CD4-positive, alpha-beta memory T cell (primary cell): ENCODE measurements at places on chromosomes 3 and 15. TPM values are rescaled to one million over a fixed set of nuclear protein-coding genes. Genes with fewer than 3 reads are reported as not detected.

CCR5 gene
- 6.9 TPM for total RNA-seq

GRCh38 chr15:78024883-78025282, 52.6 kb downstream of the TBC1D2B start:
- no peaks in the 10 kb centered on the region for H3K4me1 ChIP-seq
- H3K27me3 ChIP-seq: no peaks in the 10 kb centered on the region
- no peak overlapping the region for H3K27ac ChIP-seq
- H3K4me3 ChIP-seq: no peak overlapping the region
- DNase-seq: no peak

GRAMD2A gene
- total RNA-seq: not detected

DNA sequence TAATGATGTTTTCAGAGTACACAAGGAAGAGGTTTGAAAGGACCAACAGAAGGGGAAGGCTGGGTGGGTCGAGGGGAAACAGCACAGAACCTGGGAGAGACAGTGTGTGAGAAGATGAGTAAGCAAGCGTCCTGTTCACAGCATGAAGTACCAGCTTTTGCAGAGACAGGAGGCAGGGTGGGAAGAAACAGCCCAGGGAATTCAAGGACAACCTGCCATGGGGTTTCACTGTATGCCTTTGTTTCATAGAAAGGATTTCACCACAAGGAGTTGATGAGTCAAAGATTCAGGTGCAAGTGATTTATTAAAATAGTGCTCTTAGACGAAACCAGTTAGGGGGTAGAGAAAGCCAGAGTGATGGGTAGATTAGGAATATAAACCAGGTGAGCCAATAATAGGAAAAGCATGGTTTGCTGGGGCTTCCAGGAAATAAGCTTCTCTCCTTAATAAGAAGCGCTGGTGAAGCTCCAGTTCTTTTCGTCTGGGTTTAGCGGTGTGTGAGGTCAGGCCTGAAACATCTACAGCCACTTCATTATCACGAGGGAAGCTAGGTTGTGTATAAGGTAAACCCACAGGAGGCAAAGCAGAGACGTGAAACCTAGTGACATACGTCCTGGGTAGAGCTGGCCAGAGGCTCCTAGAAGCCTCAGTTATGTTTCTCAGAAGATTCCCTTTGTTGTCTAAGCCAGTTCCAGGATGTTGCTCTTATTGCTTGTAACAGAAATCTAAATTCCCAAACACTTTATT, 3.9 kb downstream of the HHLA2 start:
- H3K4me1 ChIP-seq: peaks cover 23% of the 10 kb centered on the region
- H3K36me3 ChIP-seq: no peaks in the 10 kb centered on the region
- no peaks in the 10 kb centered on the region for H3K27me3 ChIP-seq
- no peak for DNase-seq
- no peak overlapping the region for H3K27ac ChIP-seq

DZIP3 gene
- total RNA-seq: 15.3 TPM

UQCC5 gene
- 13.2 TPM for total RNA-seq

ERC2 gene
- not detected for total RNA-seq

INO80 gene
- total RNA-seq: 29.7 TPM

DNA sequence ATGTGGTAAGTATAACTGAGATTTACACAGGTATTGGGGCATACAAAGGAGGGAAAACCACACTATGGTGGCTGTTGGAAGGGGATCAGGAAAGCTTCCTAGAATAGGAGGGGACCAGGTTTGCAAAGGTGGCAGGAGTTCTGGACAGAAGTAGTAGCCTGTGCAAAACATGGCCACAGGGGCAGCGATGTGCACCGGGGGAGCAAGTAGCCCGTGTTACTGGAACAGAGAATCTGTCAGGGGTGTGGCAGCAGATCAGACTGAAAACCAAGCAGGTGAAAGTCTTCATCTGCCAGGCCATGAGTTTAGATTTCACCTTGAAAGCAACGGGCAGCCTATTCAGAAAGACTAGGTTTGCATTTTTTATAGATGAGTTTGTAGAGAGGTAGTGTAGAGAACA, 182.3 kb upstream of the LPP start:
- no peaks in the 10 kb centered on the region for H3K27me3 ChIP-seq
- H3K4me1 ChIP-seq: peaks cover 29% of the 10 kb centered on the region
- no peak overlapping the region for H3K4me3 ChIP-seq
- H3K36me3 ChIP-seq: no peaks in the 10 kb centered on the region
- no peak for DNase-seq

P3H2 gene
- not detected for total RNA-seq

- H3K27me3 ChIP-seq: peaks cover 11% of the 10 kb centered on the region
- no peak overlapping the region for H3K27ac ChIP-seq
- no peak for DNase-seq
These were observed 7.8 kb downstream of the VWA5B2 start for GRCh38 chr3:184237211-184237610.

TGM4 gene
- total RNA-seq: not detected

- H3K4me1 ChIP-seq: peaks cover 51% of the 10 kb centered on the region
- H3K36me3 ChIP-seq: no peaks in the 10 kb centered on the region
- DNase-seq: no peak
These were observed 243.6 kb upstream of the ICE2 start for GRCh38 chr15:60722328-60723112.

GOLGA8M gene
- 3.1 TPM for total RNA-seq

DNA sequence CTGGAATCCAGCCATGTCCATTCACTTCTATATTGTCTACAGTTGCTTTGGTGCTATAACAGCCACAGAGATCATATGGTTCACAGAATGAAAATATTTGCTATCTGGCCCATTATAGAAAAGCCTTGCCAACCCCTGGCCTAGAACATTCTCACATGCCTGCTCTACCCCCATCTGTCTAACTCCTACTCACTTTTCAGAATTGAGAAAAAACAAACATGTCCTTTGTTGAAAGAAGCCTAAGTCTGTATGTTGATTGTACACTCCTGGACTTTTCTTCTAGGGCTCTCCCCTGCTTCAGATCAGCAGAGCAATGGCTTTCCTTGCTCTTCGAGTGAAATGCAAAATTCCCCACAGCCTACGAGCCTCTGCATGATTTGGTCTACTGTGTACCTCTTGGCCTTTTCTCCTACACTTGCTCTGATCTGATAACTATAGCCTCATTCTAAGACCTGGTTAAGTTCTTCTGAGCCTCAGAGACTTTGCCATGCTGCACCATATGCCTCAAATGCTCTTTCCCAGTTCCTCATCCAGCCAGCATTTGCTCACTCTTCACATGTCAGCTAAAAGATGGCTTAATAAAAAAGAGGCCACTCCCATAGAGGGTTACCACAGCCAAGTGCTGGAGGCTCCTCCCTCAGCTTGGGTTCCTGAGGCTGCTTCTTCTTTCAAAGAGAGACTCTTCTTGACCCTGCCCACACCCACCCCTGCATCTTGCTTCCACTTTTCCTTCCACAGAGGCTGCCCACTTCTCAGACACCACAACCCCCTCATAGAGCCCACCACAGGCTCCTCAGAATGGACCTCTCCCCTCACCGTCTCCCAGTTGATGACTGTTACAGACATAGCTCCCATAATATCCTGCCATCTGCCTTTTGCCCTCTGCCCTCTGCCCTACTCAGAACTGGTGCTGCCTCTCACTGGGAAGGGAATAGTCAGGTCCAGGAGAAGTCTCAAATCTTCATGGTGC, 22.9 kb upstream of the DCLK3 start:
- DNase-seq: no peak
- H3K4me1 ChIP-seq: no peaks in the 10 kb centered on the region
- H3K36me3 ChIP-seq: no peaks in the 10 kb centered on the region
- H3K27me3 ChIP-seq: no peaks in the 10 kb centered on the region
- no peak overlapping the region for H3K4me3 ChIP-seq

DNA sequence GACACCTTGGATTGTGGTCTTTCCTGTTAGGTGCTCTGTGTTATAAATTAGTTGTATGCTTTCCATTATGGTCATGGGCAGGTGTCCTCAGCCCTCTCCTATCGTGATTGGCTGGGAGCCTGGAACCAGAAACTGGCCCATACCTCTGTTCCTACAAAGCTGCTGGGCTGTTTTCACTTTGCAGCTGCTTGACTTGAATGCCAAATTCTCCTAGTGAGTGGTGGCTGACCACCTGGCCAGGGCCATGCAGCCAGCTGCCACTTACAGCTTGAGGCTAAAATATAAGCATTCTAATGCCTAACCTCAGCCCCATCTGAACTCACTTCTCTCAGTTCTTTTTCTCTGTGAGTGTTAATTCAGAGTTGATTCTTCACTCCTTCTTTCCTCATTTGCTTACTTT, 239.3 kb upstream of the GBE1 start:
- no peak for DNase-seq
- H3K4me3 ChIP-seq: no peak overlapping the region
- H3K27ac ChIP-seq: no peak overlapping the region
- H3K36me3 ChIP-seq: no peaks in the 10 kb centered on the region
- no peaks in the 10 kb centered on the region for H3K27me3 ChIP-seq
- no peaks in the 10 kb centered on the region for H3K4me1 ChIP-seq

NAALADL2 gene
- not detected for total RNA-seq

DNA sequence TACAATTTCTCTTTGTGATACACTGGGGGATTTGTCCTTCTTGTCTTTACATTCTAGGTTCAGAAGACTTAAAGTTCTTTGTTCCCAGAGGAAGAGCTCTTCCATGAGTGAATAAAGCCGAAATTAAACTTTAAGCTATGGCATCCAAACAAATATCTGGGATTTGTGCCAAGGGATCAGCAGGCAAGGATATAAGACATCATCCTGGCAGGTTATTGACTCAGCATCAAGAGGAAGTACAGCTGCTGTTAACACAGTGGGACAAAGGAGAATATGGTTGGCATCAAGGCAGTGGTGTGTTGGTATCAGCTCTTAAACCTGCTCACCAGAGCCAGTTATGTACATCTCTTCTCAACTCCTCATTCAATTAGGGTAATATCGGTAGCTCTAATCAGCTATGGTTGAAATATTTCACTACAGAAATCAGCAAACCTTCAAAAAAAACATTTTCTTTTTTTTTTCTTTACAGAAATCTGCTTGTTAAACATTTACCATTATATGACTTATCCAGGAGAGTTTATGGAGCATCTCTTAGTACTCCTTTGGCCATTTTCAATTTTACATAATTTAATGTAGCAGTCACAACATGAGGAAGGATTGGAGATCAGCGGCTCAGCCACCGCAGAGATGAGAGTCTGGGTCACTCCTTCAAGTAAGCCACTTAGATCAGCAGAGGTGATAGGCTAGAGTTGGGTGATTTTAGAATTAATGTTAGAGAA, 1198.6 kb upstream of the EPHA6 start:
- no peaks in the 10 kb centered on the region for H3K27me3 ChIP-seq
- H3K36me3 ChIP-seq: no peaks in the 10 kb centered on the region
- H3K4me1 ChIP-seq: no peaks in the 10 kb centered on the region
- H3K27ac ChIP-seq: no peak overlapping the region

DNA sequence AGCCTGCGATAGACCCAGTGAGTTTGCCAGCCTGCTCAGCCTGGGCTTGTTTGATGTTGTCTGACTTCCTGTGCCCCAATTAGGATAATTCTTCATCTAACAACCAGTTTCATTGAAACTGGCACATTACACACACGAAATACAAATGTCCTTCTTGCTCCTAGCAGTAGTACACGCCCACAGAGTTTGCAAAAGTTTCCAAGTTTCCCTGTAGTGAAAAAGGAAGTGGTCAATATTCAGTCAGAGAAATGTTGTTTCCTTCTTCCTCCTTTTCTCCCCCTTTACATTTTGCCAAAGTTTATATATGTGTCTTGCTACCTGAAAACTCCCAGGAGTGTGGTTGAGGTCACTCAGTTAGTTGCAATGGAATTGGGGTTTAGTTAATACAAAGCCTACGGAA, 58.4 kb upstream of the LRTM1 start:
- DNase-seq: no peak
- no peak overlapping the region for H3K27ac ChIP-seq
- H3K36me3 ChIP-seq: no peaks in the 10 kb centered on the region
- H3K27me3 ChIP-seq: no peaks in the 10 kb centered on the region
- no peak overlapping the region for H3K4me3 ChIP-seq

LDHAL6B gene
- not detected for total RNA-seq

GRCh38 chr3:31132132-31132769, 237.8 kb upstream of the GADL1 start:
- H3K4me1 ChIP-seq: no peaks in the 10 kb centered on the region
- H3K27me3 ChIP-seq: no peaks in the 10 kb centered on the region
- H3K36me3 ChIP-seq: no peaks in the 10 kb centered on the region

- no peak overlapping the region for H3K4me3 ChIP-seq
- DNase-seq: no peak
- no peaks in the 10 kb centered on the region for H3K27me3 ChIP-seq
- H3K27ac ChIP-seq: no peak overlapping the region
- no peaks in the 10 kb centered on the region for H3K4me1 ChIP-seq
These were observed 550.6 kb upstream of the NECTIN3 start for GRCh38 chr3:110521019-110521418.

GRCh38 chr15:64163659-64164362, 989 bp upstream of the PPIB start:
- peaks cover 47% of the 10 kb centered on the region for H3K4me1 ChIP-seq
- peak overlapping the region; percentile 80 for H3K27ac ChIP-seq
- DNase-seq: no peak
- H3K27me3 ChIP-seq: no peaks in the 10 kb centered on the region
- peaks cover 17% of the 10 kb centered on the region for H3K36me3 ChIP-seq

HDC gene
- not detected for total RNA-seq

- H3K27ac ChIP-seq: no peak overlapping the region
- H3K4me3 ChIP-seq: no peak overlapping the region
- H3K4me1 ChIP-seq: no peaks in the 10 kb centered on the region
- no peaks in the 10 kb centered on the region for H3K27me3 ChIP-seq
These were observed 79.2 kb upstream of the OCA2 start for GRCh38 chr15:28178290-28178689.

DNA sequence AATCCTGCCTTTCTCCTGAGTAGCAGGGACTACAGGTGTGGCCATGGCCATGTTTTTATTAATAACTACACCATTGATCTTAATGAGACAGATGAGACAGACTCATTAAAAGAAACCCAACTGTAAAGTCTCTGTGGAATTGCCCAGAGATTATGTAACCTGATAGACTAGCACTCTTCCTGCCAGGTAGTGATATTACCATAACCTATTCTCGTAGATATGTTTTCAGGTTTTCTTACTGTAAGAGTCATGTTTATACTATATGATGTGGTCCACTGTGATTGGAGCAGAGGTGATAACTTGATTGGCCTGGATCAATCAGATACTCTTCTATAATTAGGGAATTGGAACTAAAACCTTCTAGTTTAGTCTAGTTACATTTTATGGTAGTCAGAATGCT, 93.7 kb downstream of the NFKBIZ start:
- H3K27ac ChIP-seq: no peak overlapping the region
- no peaks in the 10 kb centered on the region for H3K36me3 ChIP-seq
- H3K27me3 ChIP-seq: no peaks in the 10 kb centered on the region
- no peak overlapping the region for H3K4me3 ChIP-seq

FOXB1 gene
- 0.14 TPM for total RNA-seq

CMTM6 gene
- total RNA-seq: 30.3 TPM

DNA sequence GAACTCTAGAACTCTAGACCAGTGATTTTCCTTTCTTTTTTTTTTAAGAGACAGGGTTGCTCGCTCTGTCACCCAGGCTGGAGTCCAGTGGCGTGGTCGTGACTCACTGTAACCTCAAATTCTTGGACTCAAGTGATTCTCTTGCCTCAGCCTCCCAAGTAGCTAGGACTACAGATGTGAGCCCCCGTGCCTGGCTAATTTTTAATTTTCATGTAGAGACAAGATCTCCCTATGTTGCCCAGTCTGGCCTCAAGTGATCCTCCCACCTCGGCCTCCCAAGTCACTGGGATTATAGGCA, 359.6 kb downstream of the SHQ1 start:
- H3K36me3 ChIP-seq: no peaks in the 10 kb centered on the region
- DNase-seq: no peak
- no peaks in the 10 kb centered on the region for H3K27me3 ChIP-seq

IL12A gene
- total RNA-seq: 0.53 TPM
